CD4-positive, alpha-beta memory T cell (primary cell): ENCODE measurements at places on chromosomes 5 and 9. TPM values are rescaled to one million over a fixed set of nuclear protein-coding genes. Genes with fewer than 3 reads are reported as not detected.

The ANAPC2 gene
- 5.7 TPM for polyA plus RNA-seq

The CAVIN4 gene
- polyA plus RNA-seq, result not detected

The ZFP37 gene
- polyA plus RNA-seq, result 1.8 TPM

The CDC37L1 gene
- polyA plus RNA-seq, result 17.8 TPM

The CDX1 gene
- polyA plus RNA-seq, result not detected

The RASGEF1C gene
- not detected for polyA plus RNA-seq

The QRFP gene
- not detected for polyA plus RNA-seq

The SLC25A2 gene
- polyA plus RNA-seq, result not detected

The AOPEP gene
- polyA plus RNA-seq, result 3.1 TPM

The TESK1 gene
- 17.1 TPM for polyA plus RNA-seq

The GMCL2 gene
- not detected for polyA plus RNA-seq

The DNAH5 gene
- polyA plus RNA-seq, result not detected

- H3K4me1 ChIP-seq, result no peaks in the 10 kb centered on the region
- no peak for DNase-seq
- no peak overlapping the region for H3K27ac ChIP-seq
- no peaks in the 10 kb centered on the region for H3K36me3 ChIP-seq
- no peak overlapping the region for H3K4me3 ChIP-seq
Measured at GRCh38 chr9:76855015-76855414, 50.9 kb downstream of the PRUNE2 start.

- no peaks in the 10 kb centered on the region for H3K27me3 ChIP-seq
- no peak overlapping the region for H3K27ac ChIP-seq
- H3K4me1 ChIP-seq, result peaks cover 10% of the 10 kb centered on the region
- H3K4me3 ChIP-seq, result no peak overlapping the region
- no peaks in the 10 kb centered on the region for H3K36me3 ChIP-seq
Measured at GRCh38 chr5:168273056-168273980, 18.1 kb upstream of the WWC1 start.

- no peaks in the 10 kb centered on the region for H3K36me3 ChIP-seq
- H3K4me1 ChIP-seq, result peaks cover 60% of the 10 kb centered on the region
- no peak overlapping the region for H3K4me3 ChIP-seq
- H3K27ac ChIP-seq, result no peak overlapping the region
- H3K27me3 ChIP-seq, result no peaks in the 10 kb centered on the region
- no peak for DNase-seq
Measured at GRCh38 chr9:71895117-71895516, 15.9 kb downstream of the ABHD17B start.

DNA sequence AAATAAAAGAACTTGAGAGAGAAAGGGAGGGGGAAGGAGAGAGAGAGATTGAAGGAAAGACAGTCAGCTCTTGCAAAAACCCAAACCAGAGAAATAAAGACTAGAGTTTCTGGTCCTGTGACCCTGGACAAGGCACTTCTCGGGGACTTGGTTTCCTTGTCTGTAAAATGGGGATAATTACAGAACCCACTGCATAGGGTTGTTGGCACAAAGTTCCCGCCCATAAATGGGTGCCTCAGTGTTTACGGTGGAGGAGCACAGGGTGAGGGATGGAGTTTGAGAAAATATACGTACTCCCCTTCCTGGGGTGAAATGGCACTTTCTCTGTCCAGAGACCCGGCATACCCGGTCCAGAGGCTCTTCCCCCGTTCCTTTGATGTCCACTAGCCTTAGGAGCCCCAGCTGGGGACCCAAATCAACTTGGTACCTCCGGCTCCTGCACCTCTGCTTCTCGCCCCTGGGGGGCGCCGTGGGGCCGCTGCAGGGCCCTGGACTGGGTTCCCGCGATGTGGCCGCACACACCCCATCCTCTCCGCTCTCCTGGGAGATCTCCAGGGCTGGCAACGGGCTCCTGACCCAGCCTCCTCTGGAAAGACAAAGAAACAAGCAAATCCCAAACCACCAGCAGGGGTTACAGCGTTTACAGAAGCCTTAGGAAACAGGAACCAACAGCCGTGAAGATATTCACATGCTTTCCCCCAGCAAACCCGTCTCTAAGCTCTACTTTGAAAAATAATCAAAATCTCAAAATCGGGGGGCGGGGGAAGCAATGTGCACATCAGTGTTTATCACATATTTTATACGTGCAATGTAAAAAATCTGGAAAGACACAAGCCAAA is 26.3 kb downstream of the PTGES start:
- peak; percentile 51 for DNase-seq
- no peaks in the 10 kb centered on the region for H3K36me3 ChIP-seq
- no peak overlapping the region for H3K27ac ChIP-seq
- no peak overlapping the region for H3K4me3 ChIP-seq
- H3K4me1 ChIP-seq, result no peaks in the 10 kb centered on the region

DNA sequence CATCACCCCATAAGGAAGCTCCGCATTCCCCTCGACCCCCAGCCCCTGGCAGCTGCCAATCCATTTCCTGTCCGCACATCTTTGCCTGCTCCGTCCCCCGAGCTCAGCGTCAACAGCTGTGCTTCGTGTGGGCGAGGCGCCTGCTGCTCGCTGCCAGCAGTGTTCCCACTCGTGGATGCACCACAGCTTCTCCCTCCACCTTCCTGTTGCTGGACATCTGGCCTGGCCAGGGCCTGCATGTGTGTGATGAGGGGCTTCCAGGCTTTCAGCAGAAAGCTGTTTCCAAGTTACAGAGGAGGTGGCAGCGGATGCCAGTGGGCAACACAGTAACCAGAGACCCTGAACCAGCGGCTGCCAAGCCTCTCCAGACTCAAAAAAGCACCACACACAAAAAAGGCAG is 86.0 kb downstream of the PRRT1B start:
- H3K36me3 ChIP-seq, result peaks cover 40% of the 10 kb centered on the region
- no peak overlapping the region for H3K4me3 ChIP-seq
- DNase-seq, result no peak

DNA sequence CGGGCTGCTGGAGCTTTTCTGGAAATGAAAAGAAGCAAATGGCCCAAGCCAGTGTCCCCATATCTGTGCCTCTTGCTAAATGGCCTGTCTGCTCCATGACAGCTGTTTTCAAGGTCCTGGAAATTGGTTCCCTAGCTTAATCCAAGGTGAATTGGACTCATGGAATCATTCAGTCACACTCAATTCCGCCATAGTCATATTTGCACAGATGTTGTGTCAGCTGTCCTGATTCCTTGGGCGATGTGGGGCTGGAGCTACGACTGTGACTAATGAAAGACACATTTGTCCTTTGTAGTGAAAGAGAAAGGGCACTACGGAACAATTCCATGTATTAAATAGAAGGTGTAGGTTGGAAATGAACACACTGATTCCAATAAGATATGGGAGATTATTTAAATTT is 102.9 kb upstream of the MEGF10 start:
- no peak for DNase-seq
- H3K27ac ChIP-seq, result no peak overlapping the region
- no peaks in the 10 kb centered on the region for H3K4me1 ChIP-seq
- H3K36me3 ChIP-seq, result no peaks in the 10 kb centered on the region
- H3K4me3 ChIP-seq, result no peak overlapping the region

DNA sequence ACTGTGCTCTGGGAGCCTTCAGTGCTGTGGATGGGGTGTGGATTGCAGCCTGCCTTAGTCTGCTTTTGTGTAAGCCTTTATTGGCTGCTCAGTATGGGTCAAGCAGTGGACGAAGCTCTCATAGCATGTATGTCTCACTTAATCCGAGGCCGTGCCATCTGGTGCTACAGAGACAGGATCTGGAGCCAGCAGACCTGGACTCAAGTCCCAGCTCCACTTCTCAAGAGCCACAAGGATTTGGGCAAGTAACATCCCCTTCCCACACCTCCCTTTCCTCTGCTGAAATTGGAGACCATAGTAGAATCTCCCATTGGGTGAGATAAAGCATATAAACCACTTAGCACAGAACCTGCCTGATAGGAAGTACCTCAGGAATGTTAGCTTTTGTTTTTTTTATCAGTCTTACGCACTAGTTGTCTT is 23.4 kb upstream of the LECT2 start:
- no peak for DNase-seq
- H3K4me3 ChIP-seq, result no peak overlapping the region
- no peaks in the 10 kb centered on the region for H3K4me1 ChIP-seq
- no peaks in the 10 kb centered on the region for H3K36me3 ChIP-seq
- H3K27ac ChIP-seq, result no peak overlapping the region

- no peaks in the 10 kb centered on the region for H3K27me3 ChIP-seq
- no peak overlapping the region for H3K27ac ChIP-seq
- peaks cover 5% of the 10 kb centered on the region for H3K4me1 ChIP-seq
- DNase-seq, result no peak
Measured at GRCh38 chr9:4746278-4747030, 5.5 kb upstream of the AK3 start.

GRCh38 chr9:113598451-113598850 is 134.9 kb downstream of the RGS3 start:
- no peak for DNase-seq
- no peaks in the 10 kb centered on the region for H3K27me3 ChIP-seq
- H3K36me3 ChIP-seq, result peaks cover 27% of the 10 kb centered on the region
- H3K27ac ChIP-seq, result no peak overlapping the region
- no peaks in the 10 kb centered on the region for H3K4me1 ChIP-seq
- H3K4me3 ChIP-seq, result no peak overlapping the region

GRCh38 chr5:78693339-78693738 is 44.8 kb upstream of the LHFPL2 start:
- H3K4me1 ChIP-seq, result no peaks in the 10 kb centered on the region
- no peak overlapping the region for H3K27ac ChIP-seq
- H3K4me3 ChIP-seq, result no peak overlapping the region
- DNase-seq, result no peak
- H3K36me3 ChIP-seq, result no peaks in the 10 kb centered on the region

- no peak for DNase-seq
- H3K27ac ChIP-seq, result peak overlapping the region; percentile 82
- peak overlapping the region; percentile 87 for H3K4me3 ChIP-seq
- no peaks in the 10 kb centered on the region for H3K27me3 ChIP-seq
- no peaks in the 10 kb centered on the region for H3K36me3 ChIP-seq
Measured at GRCh38 chr5:111227801-111228200, 3.6 kb downstream of the CAMK4 start.

DNA sequence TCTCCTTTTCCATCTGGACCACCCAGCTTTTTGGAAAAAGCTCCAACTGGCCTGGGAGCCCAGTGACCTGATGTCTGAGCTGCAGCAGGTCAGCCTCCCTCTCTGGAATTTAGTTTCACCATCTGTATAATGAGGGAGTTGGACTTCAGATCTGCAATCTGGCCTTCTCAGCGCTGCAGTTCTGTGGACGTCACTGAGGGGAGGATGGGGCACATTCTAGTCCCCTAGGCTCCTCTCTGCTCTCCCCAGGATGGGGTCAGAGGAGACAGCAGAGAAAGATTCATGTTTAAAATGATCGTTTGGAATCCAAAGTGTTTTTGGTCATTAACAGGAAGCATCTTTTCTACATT is 10.2 kb downstream of the OR13J1 start:
- H3K4me3 ChIP-seq, result no peak overlapping the region
- no peaks in the 10 kb centered on the region for H3K36me3 ChIP-seq
- H3K27me3 ChIP-seq, result peaks cover 5% of the 10 kb centered on the region
- H3K4me1 ChIP-seq, result no peaks in the 10 kb centered on the region
- no peak overlapping the region for H3K27ac ChIP-seq

- H3K4me3 ChIP-seq, result peak overlapping the region; percentile 95
- H3K27me3 ChIP-seq, result no peaks in the 10 kb centered on the region
- no peak for DNase-seq
- peak overlapping the region; percentile 75 for H3K27ac ChIP-seq
- peaks cover 76% of the 10 kb centered on the region for H3K4me1 ChIP-seq
Measured at GRCh38 chr5:177358370-177358819, 671 bp downstream of the RGS14 start.

DNA sequence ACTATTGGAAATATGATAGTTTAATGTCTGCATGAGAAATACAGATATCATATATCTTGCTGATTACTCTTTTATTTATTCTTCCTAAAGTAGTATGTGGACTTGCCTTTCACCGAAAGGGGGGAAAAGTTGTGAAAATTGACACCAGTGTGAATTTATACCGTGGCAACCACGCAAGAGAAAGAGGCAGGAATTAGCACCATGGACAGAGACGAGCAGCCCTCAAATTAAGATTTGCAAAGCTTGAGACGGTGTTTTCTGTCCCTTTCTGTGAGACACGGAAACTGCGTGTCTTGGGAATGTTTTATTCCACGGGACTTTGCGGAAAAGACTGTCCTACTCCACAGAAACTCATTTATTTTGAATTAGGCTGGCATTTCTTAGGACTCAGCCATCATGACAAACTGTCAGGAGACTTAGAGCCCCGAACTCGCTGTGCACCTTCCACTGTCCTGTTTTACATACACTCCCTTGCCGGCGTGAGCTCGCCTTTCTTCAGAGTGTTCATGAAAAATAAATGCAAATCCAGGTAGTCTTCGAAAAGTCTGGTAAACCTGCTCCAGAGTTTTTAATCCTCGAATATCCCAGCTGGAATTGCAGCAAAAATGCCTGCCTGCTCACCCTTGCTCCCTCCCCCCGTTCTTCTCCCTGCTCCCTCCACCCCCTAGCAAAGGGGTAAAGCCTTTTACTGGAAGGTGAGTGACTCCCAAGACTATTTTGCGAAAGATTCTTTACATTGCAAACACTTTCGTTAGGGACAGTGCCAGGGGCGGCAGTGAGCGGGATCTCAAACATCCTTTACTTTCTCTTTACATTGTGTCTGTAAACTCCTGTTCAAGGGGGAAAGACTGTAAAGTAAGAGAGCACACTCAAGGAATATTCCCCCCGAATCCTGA is 3.8 kb upstream of the ELAVL2 start:
- no peaks in the 10 kb centered on the region for H3K4me1 ChIP-seq
- no peaks in the 10 kb centered on the region for H3K36me3 ChIP-seq
- H3K27ac ChIP-seq, result no peak overlapping the region
- H3K27me3 ChIP-seq, result no peaks in the 10 kb centered on the region

GRCh38 chr5:159249158-159249557 is 13.9 kb upstream of the UBLCP1 start:
- no peak for DNase-seq
- no peaks in the 10 kb centered on the region for H3K36me3 ChIP-seq
- H3K4me1 ChIP-seq, result no peaks in the 10 kb centered on the region
- no peaks in the 10 kb centered on the region for H3K27me3 ChIP-seq
- no peak overlapping the region for H3K27ac ChIP-seq
- no peak overlapping the region for H3K4me3 ChIP-seq

DNA sequence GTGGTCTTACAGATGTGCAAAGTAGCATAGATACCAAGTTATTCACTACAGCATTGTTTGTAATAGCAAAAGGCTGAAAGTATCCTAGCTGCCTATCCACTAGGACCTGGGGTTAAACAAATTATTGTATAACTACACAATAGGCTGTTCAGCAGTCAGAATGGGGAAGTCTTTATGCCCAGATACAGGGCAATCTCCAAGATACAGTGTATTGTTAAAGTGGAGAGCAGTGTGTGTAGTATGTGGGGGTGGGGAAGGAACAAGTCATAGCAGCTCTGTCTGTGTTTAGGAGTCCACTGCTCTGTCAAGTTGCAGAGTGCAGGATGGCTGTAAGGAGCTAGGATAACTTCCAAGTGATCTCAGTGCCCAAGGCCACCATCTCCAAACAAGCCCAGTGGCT is 5.5 kb downstream of the PCYOX1L start:
- H3K27ac ChIP-seq, result no peak overlapping the region
- H3K4me1 ChIP-seq, result peaks cover 45% of the 10 kb centered on the region
- DNase-seq, result no peak
- no peak overlapping the region for H3K4me3 ChIP-seq
- H3K27me3 ChIP-seq, result no peaks in the 10 kb centered on the region

GRCh38 chr5:108521841-108522506 is 140.1 kb upstream of the FBXL17 start:
- DNase-seq, result peak; percentile 28
- no peak overlapping the region for H3K4me3 ChIP-seq
- H3K4me1 ChIP-seq, result no peaks in the 10 kb centered on the region
- no peaks in the 10 kb centered on the region for H3K27me3 ChIP-seq
- H3K27ac ChIP-seq, result no peak overlapping the region
